ENCODE measurements at places on chromosomes 1 and 21. TPM values are rescaled to one million over a fixed set of nuclear protein-coding genes. Genes with fewer than 3 reads are reported as not detected.

DNA sequence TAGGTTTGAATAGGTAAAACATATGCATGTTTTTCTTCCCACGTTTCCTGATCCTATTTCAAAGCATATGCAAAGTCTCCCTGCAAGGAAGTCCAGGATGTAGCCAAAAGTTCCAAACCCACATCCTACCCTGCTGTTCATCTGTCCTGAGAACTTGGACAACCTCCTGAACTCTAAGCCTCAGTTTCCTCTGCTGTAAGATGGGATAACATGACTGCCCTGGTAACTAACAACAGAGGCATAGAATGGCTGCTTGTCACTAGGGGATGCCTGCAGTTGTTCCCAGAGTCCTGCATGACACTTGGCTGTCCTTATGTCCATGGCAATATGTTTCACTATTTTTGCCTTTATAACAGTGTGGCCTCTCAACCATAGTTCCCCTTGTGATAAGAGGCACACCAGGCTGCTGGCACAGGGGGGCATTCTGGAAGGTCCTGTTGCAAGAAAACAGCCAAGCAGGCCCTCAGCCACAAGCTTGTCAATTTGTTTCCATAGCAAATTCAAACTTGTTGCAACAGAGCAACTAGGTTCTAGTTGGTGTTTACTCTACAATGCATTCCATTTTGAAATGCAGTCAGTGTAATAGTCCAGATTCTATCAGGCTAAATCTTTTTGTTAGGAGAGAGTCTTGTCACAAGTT is 1.5 kb upstream of the HDGF start:
- peak overlapping the region; percentile 10 for H3K27ac ChIP-seq
- peak overlapping the region; percentile 96 for H3K4me3 ChIP-seq
- DNase-seq: no peak
- no peaks in the 10 kb centered on the region for H3K36me3 ChIP-seq
- no peaks in the 10 kb centered on the region for H3K27me3 ChIP-seq
- peaks cover 42% of the 10 kb centered on the region for H3K4me1 ChIP-seq

The ATP1B1 gene
- polyA plus RNA-seq: not detected

GRCh38 chr1:3455670-3456448 is 1.4 kb downstream of the ARHGEF16 start:
- H3K4me1 ChIP-seq: no peaks in the 10 kb centered on the region
- H3K27me3 ChIP-seq: peaks cover 19% of the 10 kb centered on the region

The PTGER3 gene
- not detected for polyA plus RNA-seq

DNA sequence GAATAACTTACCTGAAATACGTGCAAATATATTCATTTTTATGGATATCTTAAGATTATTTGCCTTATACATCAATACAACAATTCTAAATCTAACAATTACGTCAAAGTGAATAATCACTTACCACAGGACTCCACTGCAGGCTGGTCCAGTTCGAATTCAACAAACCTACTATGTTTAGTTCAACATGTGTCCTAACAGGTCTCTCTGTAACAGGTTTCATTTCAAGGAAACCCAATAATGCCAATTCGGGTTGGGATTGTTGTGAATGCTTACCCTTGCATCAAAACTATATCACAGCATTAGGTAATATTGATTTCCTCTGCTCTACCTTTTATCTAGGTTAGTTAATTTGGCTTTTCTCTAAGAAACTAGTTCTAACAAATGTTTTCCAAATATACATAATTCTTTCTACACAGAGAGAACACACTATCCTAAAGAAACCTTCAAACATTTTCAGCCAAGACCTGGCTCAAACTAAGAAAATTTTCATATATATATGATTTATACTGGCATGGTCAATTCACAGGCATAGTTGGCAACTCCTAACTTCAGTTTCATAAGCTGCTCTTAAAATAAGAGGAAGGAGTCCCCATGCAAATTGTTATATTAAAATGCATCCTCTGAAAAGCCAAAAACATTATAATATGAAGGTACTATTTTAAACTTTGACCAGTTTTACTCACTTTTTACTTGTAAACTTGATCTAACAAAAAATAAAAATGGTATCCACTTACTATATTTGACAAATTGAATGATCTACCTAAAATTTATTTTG is 4.5 kb downstream of the IVNS1ABP start:
- H3K4me1 ChIP-seq: peaks cover 48% of the 10 kb centered on the region
- peaks cover 5% of the 10 kb centered on the region for H3K36me3 ChIP-seq
- H3K27me3 ChIP-seq: no peaks in the 10 kb centered on the region
- no peak overlapping the region for H3K4me3 ChIP-seq
- H3K27ac ChIP-seq: no peak overlapping the region
